ENCODE measurements at places on chromosomes 4 and X. TPM values are rescaled to one million over a fixed set of nuclear protein-coding genes. Genes with fewer than 3 reads are reported as not detected.

Gene CFAP99
- total RNA-seq: not detected

DNA sequence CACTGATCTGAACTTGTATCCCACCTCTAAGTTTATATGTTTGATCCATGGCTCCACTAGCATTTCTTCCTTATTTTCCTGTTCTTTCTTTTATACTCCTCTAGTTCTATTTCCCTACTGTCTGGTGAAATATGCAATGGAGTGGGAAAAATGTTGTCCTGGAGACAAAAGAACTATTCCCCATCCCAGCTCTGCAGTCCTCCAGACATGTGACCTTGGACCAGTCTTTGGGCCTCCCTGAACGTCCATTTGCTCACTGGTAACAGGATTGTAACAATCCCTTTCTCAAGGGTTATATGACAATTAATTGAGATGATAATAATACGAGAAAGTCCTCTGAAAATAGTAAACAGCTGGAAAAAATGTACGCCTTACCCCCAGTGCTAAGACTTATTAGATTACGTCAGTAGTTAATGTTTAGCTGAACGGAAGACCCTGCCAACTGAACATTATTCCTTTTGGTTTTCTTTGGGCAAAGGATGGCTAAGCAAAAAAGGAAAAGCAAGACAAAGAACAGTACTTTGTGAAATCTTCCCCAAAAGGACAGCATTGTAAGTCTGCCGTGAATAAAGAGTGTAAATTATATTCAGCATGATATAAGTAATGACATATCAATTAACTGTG is 302.3 kb upstream of the PPARGC1A start:
- no peaks in the 10 kb centered on the region for H3K27me3 ChIP-seq
- H3K4me3 ChIP-seq: no peak overlapping the region
- no peaks in the 10 kb centered on the region for H3K36me3 ChIP-seq
- no peaks in the 10 kb centered on the region for H3K4me1 ChIP-seq
- DNase-seq: no peak
- H3K27ac ChIP-seq: no peak overlapping the region

DNA sequence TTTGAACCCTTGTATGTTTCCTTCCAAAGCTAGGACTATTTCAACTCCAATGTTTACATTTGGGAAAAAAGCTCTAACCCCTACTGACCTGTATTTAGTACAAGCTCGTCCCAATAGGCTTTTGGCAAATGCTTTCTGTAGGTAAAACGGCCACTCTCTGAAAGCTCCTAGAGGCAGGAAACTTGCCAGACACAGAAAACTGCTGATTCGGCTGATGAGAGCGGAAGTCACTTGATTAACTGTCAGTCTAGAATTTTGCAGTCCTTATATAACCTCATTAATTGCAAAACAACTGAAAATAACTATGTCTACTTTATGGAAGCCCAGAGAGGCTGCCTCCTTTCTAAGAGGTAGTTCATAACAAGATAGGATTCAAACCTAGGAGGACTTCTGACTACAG is 108.1 kb downstream of the TSPAN7 start:
- no peaks in the 10 kb centered on the region for H3K27me3 ChIP-seq
- H3K27ac ChIP-seq: no peak overlapping the region
- no peak overlapping the region for H3K4me3 ChIP-seq
- no peaks in the 10 kb centered on the region for H3K36me3 ChIP-seq
- DNase-seq: no peak

- no peak for DNase-seq
- H3K27ac ChIP-seq: no peak overlapping the region
- no peaks in the 10 kb centered on the region for H3K36me3 ChIP-seq
- no peak overlapping the region for H3K4me3 ChIP-seq
These were observed 84.5 kb downstream of the GATB start for GRCh38 chr4:151676301-151676700.

DNA sequence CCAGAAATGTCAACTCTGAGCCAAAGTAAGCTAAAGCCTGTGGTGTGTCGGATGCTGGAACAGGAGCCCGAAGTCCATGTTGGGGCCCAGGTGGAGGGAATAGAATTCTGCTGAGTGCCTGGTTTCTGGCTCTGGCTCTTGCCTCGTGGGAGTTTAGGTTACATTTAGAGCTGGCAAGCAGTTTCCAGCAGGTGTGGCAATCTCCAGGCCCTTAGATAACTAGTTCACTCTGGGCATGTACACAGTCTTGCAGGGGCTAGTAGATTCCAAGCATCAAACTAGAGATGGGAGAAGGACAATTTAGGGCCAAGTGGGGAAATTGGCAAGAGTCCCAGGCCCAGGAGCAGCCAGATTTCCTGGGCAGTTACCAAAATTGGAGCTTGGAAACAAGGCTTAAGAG is 56.3 kb upstream of the STOX2 start:
- H3K36me3 ChIP-seq: no peaks in the 10 kb centered on the region
- H3K4me1 ChIP-seq: no peaks in the 10 kb centered on the region
- H3K4me3 ChIP-seq: no peak overlapping the region
- DNase-seq: no peak

Gene CT47B1
- not detected for total RNA-seq

All from ascending aorta (tissue), 2 donors.